ENCODE measurements at places on chromosomes 2 and 18. TPM values are rescaled to one million over a fixed set of nuclear protein-coding genes. Genes with fewer than 3 reads are reported as not detected.

AGFG1 gene
- 118 TPM for total RNA-seq

DLX2 gene
- not detected for total RNA-seq

MMADHC gene
- 80.1 TPM for total RNA-seq

ACYP2 gene
- 18.8 TPM for total RNA-seq

ZSWIM2 gene
- not detected for total RNA-seq

KANSL1L gene
- total RNA-seq: 31.5 TPM

LAMA1 gene
- total RNA-seq: 4.7 TPM

MGAT5 gene
- total RNA-seq: 50.9 TPM
